ENCODE measurements at places on chromosomes 12 and 14. TPM values are rescaled to one million over a fixed set of nuclear protein-coding genes. Genes with fewer than 3 reads are reported as not detected.

Gene CIROP
- not detected for total RNA-seq

Gene DBX2
- total RNA-seq: not detected

Gene C12orf56
- not detected for total RNA-seq

Gene KRT7
- 4,524 TPM for total RNA-seq

Gene DPPA3
- not detected for total RNA-seq

Gene ITGB7
- 0.35 TPM for total RNA-seq

Data from A549 treated with ZK216348 at 1 μM for 4 hours (cell line).